ENCODE measurements at places on chromosomes 1 and 21.

DNA sequence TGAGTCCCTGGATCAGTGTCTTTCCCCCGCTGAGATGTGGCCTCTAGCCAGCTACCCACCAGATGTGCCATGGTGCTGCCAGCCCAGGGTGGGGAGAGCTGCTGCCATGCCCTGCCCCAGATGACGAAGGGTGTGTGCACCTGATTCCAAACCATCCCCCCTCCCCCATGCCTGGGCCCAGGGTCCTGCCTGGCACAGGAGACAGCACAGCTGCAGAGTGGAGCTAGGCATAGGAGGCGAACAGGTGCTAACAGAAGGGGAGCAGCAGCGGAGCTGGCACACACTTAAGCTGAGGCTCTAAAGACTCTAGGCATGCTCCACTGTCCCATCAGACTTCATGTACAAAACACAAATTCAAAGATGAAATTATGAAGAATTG, 9.0 kb upstream of the LDLRAP1 start:
- no peak for DNase-seq

- DNase-seq = peak; percentile 21
These were observed 21.9 kb downstream of the DIRAS3 start for GRCh38 chr1:68028566-68028965.

DNA sequence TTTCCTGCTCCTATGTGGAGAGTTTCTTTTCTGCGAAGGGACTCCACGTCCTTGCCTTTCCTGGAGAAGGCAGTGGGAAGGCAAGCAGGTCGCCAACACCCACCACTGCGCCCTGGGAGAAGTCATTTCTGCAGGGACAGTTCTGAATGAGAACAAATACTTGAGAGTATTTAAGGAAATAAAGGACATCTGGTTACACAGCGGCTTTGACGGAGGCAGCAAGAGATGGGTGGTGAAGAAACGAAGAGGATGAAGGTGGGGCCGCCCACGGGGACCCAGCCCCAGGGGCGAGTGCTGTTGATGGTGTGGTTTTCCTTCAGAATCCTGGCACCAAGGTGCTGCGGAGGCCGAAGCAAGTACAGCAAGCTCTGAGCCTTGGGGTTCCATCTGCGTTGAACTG, 75.5 kb downstream of the PSMG1 start:
- DNase-seq = no peak

DNA sequence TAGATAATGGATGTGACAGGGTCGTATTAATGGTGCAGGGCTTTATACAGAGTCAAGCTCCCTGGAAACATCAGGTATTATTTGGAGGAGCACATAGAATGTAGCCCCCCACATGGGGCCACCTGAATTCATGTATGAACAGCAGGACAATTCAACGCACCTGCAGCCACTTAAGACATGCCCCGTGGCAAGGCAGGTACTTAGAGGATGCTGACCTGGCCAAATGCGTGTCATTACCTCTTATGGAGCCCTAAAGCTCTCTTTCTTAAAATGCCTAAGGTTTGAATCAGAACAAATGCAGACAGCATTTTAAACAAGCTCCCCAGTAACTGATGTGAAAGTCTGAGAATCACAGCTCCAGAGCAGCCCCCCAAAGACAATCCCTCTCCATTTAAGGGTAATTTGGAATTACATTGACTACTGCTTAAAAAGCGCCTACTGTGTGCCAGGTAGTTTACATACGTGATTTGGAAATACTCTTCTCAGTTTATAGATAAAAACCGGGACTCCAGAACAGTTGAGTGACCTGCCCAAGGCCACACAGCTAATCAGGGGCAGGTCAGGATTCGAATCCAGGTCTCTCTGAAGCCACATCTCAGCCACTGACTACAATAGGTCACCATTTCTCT, 71.0 kb upstream of the KLHDC7A start:
- DNase-seq = no peak

GRCh38 chr1:92291372-92291999, 7.3 kb downstream of the GLMN start:
- peak; percentile 60 for DNase-seq

DNA sequence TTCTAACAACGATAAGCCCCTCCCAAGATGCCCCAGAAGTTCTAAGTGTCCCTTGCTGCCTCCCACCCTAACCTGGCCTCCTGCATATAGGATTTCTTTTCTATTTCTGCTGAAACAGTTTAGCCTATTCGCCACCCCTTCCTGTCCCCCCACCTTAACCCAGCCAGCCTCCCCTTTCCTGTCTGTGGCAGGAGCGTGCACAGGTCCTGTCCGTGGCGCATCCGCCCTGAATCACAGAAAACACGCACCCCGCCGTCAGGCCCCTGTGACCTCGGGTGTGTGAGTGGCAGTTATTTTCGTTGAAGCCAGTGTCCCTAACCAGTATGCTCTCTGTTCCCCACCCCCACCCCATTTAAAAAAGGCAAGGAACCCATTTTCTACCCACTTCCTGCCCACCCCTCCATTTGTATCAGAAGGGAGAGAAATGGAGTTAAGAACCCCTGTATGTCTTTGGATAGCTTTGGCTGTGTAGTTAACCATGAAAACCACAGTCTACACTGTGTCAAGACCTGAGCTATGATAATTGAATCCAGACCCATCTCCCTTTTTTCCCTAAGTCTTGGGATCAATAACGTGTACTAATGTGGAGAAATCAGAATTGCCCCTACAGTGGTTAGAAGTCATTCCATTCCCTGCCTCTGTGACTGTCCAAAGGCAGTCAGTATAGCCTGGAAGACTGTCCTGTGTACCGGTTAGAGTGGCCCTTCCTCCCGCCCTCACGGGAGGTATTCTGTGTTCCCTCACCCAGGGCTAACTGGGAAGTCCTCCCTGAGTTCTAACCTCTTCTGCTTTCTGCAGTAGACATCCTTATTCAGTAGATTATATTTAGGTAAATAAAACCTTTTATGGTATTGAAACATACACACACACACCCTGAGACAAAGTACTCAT, 1.8 kb downstream of the PLEKHO1 start:
- peak; percentile 45 for DNase-seq

DNA sequence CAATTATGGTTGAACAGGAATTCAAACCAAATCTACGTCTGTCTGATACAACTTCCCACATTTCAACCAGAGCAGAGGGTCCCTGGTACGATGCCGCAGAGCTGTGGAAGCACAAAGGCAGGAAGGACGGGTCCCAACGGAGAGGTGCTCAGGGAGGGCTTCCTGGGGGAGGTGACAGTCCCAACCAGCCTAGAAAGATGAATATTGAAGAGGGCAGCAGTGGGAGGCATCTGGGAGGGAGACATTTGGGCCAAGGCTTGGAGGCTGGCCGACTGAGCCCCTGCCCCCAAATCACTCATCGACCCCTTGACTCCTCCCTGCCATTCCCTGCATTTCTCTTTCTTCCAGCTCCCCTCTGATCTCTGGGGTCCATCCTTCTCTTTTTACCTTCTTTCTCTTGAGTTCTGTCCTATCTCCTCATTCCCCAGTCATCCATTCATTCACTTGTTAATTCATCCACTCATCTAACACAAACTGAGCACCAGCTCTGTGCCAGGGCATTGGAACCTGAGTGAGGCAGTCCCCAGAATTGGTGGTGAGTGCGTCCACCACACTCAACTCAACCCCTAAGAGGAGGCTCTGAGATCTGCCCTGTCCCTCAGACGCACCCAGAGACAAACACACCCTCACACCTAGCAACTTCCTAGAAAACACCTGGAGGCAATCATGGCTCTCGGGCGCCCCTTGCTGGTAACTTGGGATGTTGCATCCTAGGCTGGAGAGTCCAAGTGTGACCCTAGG, 13.2 kb upstream of the CELA3B start:
- peak; percentile 63 for DNase-seq

GRCh38 chr1:193435781-193436180, 249.4 kb upstream of the B3GALT2 start:
- DNase-seq = peak; percentile 19

- peak; percentile 96 for DNase-seq
These were observed 152.2 kb downstream of the CLEC20A start for GRCh38 chr1:178344513-178345091.

- no peak for DNase-seq
These were observed 28.6 kb downstream of the GNG12 start for GRCh38 chr1:67804710-67805109.

GRCh38 chr1:10185759-10186158, 24.6 kb upstream of the KIF1B start:
- DNase-seq = no peak

DNA sequence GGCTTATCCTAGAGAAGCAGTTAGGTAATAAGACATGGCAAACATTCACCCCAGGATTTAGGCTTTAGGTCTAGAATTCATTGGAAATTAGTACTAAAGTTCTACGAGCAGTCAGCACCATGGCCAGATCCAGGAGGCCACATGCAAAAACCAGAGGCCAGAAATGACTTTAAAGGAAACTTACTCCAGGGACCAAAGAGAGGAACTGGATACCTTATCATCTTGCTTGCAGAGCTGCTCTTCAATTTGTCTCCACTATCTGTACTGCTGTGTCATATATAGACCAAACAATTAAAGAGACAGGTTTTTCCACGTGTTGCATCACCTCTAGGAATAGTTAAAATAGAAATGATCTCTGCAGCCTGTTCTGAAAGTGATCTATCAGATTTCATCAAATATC, 127.8 kb downstream of the LMX1A start:
- DNase-seq = peak; percentile 2

GRCh38 chr1:14862114-14862771, 263.8 kb downstream of the KAZN start:
- no peak for DNase-seq

GRCh38 chr21:41956926-41957729, 3.3 kb upstream of the C2CD2 start:
- peak; percentile 81 for DNase-seq

GRCh38 chr1:24970926-24971875, 41.1 kb upstream of the RUNX3 start:
- peak; percentile 63 for DNase-seq

DNA sequence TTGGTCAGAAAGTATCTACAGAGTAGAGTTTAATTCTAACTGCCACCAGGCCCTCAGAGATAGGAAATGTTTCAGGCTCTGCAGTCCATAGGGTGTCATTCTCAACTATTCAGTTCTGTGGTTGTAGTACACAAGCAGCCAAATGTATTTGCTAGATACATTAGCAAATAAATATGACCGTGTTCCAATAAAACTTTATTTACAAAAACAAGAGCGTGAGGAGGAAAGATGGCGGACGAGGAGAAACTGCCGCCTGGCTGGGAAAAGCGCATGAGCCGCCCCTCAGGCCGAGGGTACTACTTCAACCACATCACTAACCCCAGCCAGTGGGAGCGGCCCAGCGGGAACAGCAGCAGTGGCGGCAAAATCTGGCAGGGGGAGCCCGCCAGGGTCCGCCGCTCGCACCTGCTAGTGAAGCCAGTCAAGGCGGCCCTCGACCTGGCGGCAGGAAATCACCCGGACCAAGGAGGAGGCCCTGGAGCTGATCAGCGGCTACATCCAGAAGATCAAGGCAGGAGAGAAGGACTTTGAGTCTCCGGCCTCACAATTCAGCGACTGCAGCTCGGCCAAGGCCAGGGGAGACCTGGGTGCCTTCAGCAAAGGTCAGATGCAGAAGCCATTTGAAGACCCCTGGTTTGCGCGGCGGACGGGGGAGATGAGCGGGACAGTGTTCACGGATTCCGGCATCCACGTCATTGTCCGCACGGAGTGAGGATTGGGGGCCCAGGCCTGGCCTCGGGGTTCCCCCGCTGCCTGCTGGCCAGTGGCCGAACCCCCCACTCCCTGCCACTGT, 286.1 kb downstream of the LRRC40 start:
- DNase-seq = no peak

GRCh38 chr1:37605806-37606474, 10.2 kb upstream of the GNL2 start:
- no peak for DNase-seq

DNA sequence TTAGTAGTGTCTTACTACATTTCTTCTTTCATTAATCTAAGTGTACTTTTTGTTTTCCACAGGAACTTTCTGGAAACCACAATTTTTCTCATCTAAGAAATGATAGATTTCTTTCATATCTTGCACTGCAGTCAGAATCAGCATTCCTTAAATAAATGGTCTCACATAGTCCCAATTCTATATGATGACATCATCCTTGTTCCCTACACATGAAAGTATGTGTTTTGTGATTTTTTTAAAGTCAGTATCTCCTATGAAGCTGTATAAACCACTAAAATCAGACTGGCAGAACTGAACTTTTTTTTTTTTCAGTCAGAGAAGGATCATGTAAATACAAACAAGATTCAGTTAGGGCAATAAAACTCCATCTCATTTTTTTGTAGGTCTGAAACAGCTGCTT, 742.6 kb upstream of the CXADR start:
- DNase-seq = peak; percentile 33

DNA sequence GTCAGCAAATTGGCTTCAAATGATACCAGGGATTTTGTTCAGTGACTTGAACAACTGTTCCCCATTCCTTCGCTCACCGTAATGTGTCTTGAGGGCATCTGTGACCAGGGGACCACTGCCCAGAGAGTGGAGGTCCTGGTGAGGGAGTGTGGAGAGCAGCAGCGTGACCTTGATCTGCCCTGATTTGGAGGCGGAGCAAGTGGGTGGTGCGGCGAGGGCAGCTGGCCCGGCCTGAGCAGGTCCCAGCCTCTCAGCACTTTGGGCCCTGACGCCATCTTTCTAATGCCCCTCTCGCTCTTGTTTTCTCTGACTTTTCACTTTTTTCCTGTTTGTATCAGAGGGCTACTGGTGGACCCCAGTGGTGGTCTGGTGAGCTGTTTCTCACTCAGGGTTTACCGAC, 31.1 kb downstream of the DIP2A start:
- DNase-seq = no peak

DNA sequence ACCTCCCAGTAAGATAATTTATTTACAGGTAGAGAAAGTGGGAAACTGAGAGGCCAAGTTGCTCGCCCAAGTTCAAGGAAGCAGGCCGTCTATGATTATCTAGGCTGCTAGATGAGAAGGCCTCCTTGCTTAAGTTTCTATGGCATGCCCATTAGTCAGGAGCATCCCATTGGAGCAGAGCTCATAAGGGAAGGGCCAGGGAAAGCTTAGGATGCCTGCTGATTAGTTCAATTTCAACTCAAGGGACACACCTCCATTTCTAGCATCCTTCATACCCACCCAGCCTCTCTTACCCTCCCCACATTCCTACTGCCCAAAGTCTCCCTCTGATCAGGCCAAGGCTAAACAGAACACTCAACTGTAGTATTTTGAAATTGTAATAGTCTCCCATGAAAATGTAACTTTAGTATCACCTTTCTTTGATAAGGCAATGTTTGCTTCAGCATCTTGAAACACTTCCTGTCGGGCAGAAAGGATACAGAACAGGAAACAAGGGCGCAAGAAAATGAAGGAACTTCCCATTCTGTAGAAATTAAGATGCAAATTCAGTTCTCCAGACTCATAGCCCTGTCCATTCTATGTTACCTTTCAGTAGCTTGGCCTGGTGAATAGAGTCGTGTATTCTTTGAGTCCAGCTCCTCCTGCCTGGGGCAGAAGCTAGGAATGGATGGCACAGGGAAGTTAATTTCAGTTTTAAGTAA, 46.3 kb upstream of the TARBP1 start:
- no peak for DNase-seq

DNA sequence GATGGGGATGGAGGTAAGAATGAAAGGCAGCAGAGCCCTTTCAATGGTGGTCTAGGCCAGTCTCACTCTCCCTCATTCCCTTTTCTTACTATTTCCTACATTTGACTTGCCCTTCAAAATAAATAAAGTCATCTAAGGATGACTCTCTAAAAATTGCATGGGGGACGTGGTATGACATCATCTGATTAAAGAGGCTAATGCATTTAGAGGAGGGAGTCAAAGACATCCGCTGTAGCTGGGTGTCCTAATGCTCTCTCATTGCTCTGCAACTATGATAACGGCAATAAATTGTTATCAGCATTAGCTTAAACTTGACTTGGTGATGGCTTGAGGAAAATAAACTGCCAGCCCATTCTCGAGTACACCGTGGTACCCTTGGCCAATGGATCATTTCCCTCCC, 225.6 kb upstream of the PBX1 start:
- DNase-seq = no peak

- DNase-seq = no peak
These were observed 437.1 kb downstream of the PLPP3 start for GRCh38 chr1:56142301-56142700.
